ENCODE measurements at places on chromosomes 1 and 21.
A peak's percentile ranks its signal among the peaks of the same experiment; 100 is the strongest.

GRCh38 chr1:46552357-46553237 lies 1.1 kb upstream of the KNCN start:
- DNase-seq, result no peak

DNA sequence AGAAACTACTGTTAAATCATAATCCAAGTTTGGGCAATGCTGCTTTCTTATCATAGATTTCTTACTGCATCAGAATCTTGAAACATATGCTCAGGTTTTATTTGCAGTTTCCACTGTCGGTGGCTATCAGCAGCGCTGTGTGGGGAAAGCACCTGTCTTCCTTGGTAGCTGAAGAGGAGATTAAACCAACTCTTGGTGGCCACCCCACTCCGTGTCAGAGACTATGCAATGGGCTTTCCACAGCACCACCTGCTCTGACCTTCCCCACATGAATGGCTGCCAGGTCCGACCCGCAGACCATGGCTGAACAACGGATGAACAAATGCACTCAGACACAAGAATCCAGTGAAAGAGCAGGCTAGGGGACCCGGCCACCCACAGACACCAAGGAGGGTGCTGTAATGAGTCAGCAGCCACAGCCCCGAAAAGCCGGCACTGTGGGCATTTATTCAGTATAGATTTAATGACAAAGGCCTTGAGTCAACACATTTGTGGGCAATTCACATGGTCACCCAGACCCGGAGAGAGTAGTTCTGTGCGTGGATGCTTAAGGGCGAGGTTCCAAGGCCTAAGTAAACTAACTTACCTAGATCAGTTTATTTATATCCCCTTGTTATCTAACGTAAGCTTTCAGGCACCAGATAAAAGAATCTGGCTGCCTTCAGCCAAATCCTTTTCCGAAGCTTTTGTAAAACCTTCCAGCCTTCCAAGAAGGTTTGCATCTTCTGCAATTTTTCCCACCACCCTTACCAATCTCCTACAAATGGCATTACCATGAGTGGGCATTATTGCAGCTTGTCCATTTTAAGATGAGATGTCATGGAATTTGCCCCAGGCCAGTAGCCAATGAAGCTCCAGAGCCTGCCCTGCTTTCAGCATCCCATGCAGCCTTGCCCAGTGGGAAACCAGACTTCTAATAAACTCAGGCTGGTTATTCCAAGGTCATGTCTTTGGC lies 82.7 kb downstream of the HLCS start:
- no peak for DNase-seq

- no peak for DNase-seq
Measured at GRCh38 chr1:3895951-3896325, 4.1 kb downstream of the C1orf174 start.

GRCh38 chr1:149931212-149931790 lies 3.7 kb upstream of the SF3B4 start:
- DNase-seq, result no peak

- DNase-seq, result no peak
Measured at GRCh38 chr1:184507604-184508280, 120.9 kb downstream of the C1orf21 start.

- no peak for DNase-seq
Measured at GRCh38 chr1:155218854-155219591, 10.5 kb downstream of the MTX1 start.

GRCh38 chr1:203135636-203136305 lies 8.2 kb downstream of the ADORA1 start:
- no peak for DNase-seq

DNA sequence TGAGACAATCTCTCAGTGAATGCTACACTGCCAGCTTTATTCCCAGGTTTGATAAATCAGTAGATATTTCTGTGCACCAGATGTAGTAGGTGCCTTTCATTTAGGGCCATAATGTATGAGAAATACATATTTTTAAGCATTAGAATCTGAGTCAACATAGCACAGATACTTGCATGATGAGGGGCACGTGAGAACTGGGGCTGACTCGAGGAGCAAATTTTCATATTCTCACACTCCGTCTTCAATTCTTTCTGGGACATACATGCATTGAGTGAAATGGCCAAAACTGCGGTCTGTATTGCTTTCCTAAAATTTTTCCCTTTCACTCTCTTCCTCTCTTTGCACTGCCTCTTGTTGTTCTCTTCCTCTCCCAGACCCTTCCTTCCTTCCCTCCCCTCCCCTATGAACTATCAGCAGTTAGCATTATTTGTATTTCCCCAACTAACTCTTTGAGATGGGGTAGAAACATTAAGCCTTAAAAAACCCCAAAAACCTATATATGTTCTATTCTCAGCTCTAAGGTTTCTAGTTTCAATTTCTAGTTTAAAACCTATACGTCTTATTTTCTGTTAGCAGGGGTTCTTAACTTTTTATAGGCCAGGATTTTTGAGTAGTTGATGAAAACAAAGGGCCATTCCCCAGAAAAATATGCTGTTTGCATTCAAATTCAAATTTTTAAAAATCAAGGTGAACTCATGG lies 289.1 kb downstream of the PTBP2 start:
- DNase-seq, result no peak

- no peak for DNase-seq
Measured at GRCh38 chr1:15948091-15948591, 27.8 kb downstream of the ZBTB17 start.

GRCh38 chr1:25673962-25674806 lies 57.6 kb downstream of the MAN1C1 start:
- DNase-seq, result no peak

DNA sequence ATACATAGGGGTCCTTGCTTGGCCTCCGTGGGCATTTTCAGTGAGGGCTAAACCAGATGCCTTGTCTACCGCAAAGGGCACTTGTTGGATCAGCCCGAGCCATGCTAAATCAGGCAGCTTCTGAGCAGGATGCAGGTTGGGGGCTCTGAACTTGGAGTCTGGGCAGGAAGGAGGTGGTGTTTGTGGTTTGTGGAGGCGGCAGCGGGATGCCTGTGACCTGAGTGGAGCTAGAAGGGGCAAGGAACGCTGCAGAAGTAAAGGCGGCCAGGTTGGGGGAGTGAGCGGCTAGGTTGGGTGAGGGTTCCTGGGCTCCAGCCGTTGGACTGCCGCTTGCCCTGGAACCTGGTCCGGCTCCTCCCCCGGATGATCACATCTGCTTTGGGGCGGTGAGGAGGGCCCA lies 183.9 kb downstream of the CAMTA1 start:
- DNase-seq, result peak; percentile 48

GRCh38 chr1:41282679-41283317 lies 40.7 kb upstream of the SCMH1 start:
- DNase-seq, result peak; percentile 38

GRCh38 chr21:29164323-29164942 lies 34.0 kb downstream of the MAP3K7CL start:
- DNase-seq, result no peak

- DNase-seq, result no peak
Measured at GRCh38 chr1:27057389-27057788, 44.7 kb upstream of the TENT5B start.

DNA sequence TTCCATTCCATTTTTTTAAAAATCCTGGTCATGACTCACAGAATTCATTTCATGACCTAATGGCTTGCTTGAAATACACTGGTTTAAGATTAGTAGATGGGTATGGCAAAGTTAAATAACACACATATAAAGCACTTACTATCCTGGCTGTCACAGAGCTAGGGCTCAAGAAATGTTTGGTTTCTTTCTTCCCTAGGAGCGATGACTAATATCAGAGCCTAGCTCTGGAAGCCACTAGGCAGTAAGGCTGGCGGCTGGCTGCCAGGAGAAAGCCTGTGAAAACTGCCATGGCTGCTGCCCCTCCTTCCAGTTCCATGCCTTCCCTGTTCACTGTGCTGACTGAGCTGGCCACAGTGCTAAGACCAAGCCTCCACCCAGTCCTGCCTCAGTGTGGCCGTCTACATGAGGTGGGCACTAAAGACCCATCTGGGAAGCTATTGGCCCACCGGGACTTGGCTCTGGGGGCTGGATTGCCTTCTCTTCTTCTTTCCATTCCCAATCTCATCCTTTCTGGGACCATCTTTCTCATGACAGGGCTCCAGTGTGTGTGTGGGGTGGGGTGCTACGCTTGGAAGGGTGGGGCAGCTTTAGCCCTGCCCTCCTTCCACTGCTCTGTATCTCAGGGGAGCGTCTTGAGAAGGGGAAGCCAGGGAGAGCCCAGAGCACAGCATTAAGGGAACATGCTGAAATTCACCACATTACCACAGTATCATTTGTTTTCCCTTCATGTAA lies 10.8 kb upstream of the ASCL5 start:
- no peak for DNase-seq

DNA sequence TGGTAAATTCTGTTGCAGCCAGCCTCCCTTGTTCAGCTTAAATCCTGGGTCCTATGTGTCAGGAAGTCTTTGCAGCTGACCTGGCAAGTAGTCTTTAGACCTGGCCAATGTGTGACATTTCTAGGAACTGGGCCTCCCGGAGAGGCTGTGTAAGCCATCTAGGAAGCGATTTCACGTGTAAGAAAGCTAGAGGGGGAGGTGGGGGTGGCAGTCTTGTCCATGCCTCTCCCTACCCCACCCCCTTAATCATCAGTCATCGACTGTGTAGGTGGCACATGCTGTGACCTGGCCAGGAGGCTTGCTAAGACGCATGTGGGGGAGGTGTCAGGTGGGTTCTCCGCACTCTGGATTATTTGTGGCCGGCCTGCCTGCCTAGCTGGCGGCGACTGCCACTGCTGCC lies 8.4 kb downstream of the C1orf226 start:
- DNase-seq, result no peak

DNA sequence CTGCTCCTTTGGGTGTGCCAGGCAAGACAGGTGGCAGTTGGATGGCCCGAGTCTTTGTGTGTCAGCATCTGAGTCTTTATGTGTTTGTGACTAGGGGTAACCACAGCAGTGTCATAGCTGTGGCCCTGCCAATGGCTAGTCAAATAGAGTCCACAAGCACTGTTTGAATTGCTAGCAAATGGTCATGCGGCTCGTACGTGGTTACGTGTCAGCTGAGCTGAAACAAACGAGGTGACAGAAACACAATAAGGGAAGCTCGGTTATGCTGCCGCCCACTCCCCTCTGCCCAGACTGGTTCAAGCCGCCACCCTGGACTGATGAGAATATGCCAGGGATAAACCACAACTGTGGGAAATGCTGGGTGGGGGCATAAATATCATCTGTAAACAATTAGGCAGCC lies 174.3 kb upstream of the LMO4 start:
- no peak for DNase-seq

- no peak for DNase-seq
Measured at GRCh38 chr21:33993286-33994231, 78.0 kb upstream of the ATP5PO start.

- no peak for DNase-seq
Measured at GRCh38 chr1:51962486-51963356, 27.8 kb downstream of the RAB3B start.

- no peak for DNase-seq
Measured at GRCh38 chr21:22885079-22885478, 1886.9 kb downstream of the NCAM2 start.

GRCh38 chr1:186654741-186655140 lies 25.5 kb downstream of the PTGS2 start:
- no peak for DNase-seq

DNA sequence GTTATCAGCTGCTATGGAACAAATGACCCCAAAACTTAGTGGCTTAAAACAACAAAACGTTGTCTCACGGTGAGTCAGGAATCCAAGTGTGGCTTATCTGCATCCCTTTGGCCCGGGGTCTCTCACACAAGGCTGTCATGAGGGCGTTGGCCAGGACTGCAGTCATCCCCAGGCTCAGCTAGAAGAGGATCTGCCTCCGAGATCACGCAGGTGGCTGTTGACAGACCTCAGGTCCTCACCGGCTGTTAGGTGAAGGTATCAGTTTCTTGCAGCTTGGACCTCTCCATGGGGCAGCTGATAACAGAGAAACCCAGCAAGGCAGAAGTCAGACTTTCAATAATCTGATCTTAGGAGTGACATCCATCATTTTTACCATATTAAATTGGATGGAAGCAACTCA lies 52.7 kb upstream of the SYT6 start:
- DNase-seq, result no peak

DNA sequence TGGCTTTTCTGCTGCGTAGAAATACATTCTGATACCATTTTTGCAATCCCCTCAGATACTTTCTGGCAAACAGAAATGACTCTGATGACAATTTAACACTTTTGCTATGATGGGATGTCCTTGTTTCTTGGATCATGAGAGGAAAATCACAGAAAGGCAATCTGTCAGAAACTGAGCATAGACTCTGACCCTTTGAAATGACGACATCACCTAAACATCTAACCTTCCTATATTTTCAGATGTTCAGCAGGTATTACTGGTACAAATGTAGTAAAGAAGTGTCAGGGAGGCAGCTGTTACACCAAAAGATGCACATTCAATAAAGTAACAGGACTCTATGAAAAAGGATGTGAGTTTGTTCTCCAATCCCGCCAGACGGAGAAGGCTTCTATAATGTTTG lies 13.2 kb downstream of the CLCA1 start:
- DNase-seq, result no peak

- peak; percentile 82 for DNase-seq
Measured at GRCh38 chr1:206579747-206580437, 32.4 kb downstream of the EIF2D start.

- DNase-seq, result no peak
Measured at GRCh38 chr1:177796561-177796960, 173.3 kb downstream of the SEC16B start.

DNA sequence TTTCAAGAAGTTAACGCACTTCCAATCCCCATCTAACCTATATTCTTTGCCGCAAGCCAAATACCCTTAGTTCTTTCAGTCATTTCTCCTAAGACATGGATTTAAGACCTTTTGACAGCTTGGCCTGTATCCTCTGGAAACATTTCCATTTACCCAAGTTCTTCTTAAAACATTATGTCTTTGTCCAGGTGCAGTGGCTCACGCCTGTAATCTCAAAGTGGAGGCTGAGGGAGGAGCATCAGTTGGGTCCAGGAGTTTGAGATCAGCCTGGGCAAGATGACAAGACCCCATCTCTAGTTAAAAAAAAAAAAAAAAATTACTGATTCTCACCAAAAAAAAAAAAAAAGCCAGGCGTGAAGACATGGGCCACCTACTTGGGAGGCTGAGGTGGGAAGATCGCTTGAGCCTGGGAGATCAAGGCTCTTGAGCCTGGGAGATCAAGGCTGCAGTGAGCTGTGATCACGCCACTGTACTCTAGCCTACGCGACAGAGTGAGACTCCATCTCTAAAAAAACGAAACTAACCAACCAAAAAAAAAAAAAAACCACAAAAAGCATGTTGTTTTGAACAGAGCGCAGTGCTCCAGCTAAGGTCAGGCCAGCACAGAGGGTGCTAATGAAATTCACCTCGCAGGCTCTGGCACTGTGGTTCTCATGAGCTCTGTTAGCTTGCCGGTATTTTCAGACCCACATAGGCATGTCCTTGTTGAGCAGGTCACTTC lies 36.0 kb downstream of the NUAK2 start:
- peak; percentile 53 for DNase-seq

DNA sequence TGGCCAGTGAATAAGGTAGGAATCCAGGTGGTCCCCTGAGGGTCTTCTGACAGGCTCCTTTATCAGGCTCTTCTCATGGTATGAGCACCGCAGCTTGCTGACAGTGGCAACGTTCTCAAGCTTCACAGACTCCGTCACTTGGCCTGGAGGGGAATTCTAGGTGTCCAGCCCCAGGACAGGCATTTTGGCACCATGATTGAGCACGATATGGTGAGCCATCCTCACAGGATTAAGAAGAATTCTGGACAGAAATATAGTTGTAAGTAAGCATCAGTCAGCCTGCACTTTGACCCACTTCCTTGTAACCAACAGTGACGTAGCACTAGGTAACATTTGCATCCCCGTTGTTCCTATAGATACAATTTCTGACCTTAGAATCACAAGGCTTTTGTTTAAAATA lies 30.5 kb upstream of the KIF26B start:
- DNase-seq, result no peak

All from stimulated activated CD4-positive, alpha-beta T cell treated with anti-CD3 and anti-CD28 coated beads, Interleukin-2, amount 100 ng/mL, for 24 hours (primary cell).